ENCODE measurements at places on chromosomes 7 and 10.

DNA sequence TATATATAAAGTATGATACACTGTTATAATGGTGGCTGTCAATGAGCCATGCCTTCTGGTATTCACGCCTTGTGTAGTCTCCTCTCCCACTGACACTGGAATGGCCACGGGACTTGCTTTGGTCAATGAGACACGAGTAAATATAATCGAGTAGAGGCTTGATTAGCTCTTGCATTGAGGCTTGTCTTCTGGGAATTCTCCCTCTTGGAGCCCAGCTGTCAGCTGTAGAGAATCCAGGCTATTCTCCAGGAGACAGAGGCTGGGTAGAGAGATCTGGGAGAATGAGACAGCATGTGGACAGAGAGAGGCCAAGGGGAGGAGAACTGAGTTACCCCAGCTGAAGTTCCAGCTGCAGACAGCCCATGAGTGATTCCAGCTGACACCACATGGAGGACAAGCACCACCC, 25.2 kb upstream of the PLCE1 start:
- no peak for DNase-seq

GRCh38 chr7:5696346-5697110, 84.9 kb downstream of the RNF216 start:
- no peak for DNase-seq

- DNase-seq = no peak
Observed at GRCh38 chr10:71359364-71360046, 37.2 kb upstream of the CDH23 start.

GRCh38 chr10:123681285-123681684, 15.1 kb downstream of the GPR26 start:
- no peak for DNase-seq

GRCh38 chr10:117543225-117544003, 868 bp downstream of the EMX2 start:
- DNase-seq = no peak

- no peak for DNase-seq
Observed at GRCh38 chr10:133372507-133372906, 647 bp downstream of the ECHS1 start.

DNA sequence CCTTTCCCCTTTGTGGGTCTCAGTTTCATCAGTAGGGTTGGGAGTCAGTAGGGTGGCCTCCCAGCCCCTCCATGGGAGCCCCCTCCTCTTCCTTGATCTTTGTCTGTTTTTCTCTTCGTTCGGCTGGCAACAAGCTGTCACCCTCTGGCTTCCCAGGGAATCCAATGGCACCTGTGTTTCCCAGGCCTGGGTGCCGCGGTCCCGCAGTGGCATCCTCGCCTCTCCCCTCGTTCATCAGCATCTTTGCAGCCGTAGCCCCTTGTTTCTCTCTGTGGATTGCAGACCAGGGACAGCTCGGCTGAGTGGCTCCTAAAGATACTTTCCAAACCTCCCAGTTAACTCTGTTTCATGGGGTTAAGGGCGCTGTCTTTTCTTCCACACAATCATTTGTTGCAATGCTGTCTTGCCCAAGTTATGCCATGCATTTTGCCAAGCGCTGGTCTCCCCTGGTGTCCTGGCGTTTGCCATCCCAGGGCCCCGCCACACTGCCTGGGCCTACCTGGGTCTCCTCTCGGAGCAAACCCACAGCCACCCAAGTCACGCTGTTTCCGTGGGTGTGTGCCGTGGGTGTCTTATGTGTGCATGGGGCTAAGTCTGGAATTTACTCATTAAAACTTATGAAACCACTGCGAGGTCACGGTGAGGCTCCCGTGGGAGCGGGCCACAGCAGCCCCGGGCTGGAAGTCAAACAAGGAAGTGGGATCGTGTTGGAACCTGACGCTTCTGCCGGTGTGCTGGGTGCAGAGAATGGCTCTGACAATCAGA, 189.4 kb upstream of the SHH start:
- no peak for DNase-seq

GRCh38 chr7:108736221-108736891, 166.7 kb downstream of the DNAJB9 start:
- no peak for DNase-seq

DNA sequence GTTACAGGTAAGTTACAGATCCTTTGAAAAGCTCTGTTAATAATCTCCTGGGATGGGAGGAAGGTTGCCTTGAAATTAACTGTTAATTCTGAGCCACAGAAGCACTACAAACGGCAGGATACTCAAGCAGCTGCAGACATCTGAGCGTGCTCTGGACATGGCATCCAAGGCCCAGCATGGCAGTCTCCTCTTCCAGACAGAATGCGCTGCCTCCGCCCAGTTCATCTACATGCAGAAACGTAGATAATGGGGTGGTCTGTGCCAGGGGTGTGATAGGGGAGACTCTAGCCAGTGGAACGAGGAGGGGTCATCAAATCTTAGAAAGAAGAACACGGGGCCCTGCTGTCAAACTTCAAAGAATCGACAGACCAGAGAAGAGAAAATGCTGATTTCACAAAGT, 13.8 kb downstream of the VIPR2 start:
- no peak for DNase-seq

DNA sequence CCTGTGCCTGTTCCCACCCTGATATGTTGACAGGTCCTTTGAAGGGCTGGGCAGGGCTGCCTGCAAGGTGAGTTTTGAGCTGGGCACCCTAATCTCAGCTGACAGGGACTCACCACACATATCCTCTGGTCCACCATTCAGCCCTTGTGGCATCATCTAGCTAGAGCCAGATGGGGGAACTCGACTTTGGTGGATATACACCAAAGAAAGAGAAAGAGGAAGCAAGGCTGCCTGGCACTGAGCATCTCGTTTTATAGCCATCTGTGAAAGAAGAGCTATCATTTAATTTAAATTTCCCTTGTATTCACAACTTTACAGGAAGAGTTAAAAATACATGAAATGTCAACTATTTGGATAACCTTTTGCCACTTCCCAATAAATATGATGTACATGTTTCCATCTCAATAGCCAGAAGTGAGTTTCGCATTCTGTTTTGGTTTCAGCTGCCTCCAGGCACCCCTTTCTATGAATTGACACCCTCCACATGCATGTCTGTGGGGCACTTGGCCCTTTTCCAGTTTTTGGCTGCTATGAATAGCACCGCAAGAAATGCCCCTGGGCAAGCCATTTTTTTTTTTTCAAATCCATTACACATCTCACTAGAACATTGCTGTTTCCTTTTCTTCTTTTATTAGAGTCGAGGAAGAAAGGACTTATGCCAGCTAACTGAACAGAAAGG, 22.9 kb upstream of the GRB10 start:
- DNase-seq = no peak

DNA sequence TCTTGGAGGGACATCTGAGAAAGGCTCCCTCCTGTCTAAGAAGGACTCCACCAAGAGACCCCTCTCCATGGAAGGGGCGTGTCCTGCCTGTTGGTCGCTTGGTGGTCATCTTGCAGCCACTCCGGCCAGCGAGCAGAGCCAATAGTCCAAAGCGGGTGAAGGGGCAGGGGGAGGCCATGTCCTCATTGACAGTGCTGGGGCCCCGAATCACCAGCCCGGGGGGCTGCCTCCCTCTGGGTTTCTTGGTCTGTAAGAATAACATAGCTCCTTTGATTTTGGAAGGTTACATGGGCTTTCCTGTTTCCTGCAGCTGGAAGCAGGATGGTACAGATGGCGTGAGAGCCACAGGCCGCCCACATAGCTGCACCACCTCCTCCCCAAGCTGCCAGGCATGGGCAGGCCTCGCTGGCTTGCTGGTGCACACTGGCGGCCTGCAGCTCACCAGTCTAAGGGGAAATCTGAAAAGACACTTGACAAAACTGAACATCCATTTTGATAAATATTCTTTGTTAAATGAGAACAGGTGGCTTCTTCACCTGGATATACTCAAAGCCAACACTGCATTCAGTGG, 105.8 kb downstream of the ARHGAP22 start:
- no peak for DNase-seq

- DNase-seq = no peak
Observed at GRCh38 chr7:35004531-35005095, 32.7 kb downstream of the DPY19L1 start.

GRCh38 chr7:100640517-100641440, 573 bp downstream of the TFR2 start:
- DNase-seq = no peak

GRCh38 chr10:126421756-126422256, 33.5 kb upstream of the ADAM12 start:
- DNase-seq = no peak

- no peak for DNase-seq
Observed at GRCh38 chr7:2399848-2400587, 3.4 kb upstream of the CHST12 start.

GRCh38 chr7:77413861-77414424, 2.2 kb downstream of the GSAP start:
- DNase-seq = no peak

DNA sequence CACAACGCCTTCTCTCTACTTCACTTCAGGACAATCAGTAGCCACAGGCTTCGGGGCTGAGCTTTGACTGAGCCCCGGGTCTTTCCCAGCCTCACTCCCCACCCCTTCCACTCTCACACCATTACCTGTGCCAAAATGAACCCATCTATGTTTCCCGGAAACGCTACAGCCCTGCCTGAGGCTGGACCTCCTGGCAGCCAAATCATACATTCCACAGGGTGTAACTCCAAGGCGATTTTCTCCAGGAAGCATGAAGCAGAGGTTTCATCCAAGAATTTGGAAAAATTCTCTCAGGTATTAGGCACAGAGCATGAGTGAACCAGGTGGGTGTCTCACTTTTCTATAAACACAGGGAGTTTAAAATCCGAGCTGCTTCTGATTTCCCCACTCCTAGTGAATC, 286.3 kb downstream of the TNS3 start:
- DNase-seq = no peak

GRCh38 chr7:3156508-3156907, 112.8 kb upstream of the CARD11 start:
- DNase-seq = no peak

DNA sequence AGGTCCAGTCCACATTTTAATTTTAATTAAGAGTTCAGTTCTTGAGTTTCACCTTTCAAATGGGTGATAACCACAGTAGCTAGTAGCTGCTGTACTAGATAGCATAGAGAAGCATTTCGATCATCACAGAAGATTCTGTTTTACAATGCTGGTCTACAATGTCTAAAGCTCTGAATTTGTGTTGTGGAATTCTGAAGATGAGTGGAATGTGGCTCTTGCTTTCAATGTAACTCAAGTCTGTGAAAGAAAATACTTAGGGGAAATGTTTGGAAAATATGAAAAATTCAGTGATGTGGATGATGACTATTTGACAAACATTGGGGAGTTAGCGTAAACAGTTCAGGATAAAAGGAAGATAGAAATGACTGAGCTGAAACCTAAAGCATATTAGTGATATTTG, 139.4 kb downstream of the GNAT3 start:
- DNase-seq = no peak

DNA sequence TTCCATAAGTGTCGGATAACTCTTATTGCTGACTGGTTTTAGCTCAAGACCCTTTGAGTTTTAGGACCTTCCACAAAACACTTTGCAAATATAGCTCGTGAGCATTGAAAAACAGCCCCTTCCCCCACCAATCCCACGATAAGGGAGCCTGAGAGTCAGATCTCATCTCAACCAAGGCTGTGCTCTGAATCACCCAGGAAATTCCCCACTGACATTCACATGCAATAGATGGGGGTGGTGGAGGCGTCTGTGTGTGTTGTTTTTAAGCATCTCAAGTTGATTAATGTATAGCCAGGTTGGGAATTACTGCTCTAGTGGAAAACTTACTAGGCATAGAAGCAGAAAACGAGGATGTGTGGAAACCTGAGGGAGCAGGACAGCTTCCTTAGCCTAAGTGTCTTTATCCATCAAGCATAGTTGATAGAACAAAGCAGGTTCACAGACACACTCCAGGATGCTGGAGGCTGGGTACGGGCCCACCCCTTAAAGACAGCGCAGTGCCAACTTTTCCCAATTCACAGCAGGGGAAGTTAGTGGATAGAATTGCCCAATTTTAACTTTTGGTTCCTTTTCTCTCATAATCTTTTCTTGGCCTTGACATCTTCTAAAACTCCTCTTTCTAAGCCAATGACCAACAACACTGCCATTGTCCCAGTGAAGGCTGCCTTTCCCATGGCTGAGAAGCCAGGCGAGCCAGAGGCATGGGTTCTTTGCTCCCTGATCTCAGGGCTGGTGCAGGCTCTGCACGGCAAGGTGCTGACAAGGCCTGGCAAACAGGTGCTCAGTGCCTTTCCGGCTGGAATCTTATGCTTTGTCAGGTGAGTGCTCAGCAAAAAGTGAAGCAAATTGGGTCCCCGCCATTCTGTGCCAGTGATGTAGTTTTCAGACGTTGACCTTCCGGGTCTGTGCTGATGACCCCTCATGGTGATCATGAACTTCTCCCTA, 98.5 kb upstream of the INSIG1 start:
- DNase-seq = no peak

DNA sequence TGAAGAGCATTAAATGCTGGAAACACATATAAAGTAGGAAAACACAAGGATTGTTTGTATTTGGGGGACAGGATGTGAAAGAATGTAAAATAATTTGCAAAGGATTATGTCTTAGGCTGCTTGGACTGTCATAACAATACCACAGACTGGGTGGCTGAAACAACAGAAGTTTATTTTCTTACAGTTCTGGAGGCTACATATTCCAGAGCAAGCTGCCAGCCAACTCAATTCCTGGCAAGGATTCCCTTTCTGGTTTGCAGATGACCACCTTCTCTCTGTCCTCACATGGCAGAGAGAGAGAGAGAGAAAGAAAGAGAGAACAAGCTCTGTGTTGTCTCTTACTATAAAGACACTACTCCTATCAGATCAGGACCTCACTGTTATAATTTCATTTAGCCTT, 8.8 kb upstream of the LAMB4 start:
- no peak for DNase-seq

GRCh38 chr10:118926441-118926840, 103.1 kb upstream of the NANOS1 start:
- no peak for DNase-seq

DNA sequence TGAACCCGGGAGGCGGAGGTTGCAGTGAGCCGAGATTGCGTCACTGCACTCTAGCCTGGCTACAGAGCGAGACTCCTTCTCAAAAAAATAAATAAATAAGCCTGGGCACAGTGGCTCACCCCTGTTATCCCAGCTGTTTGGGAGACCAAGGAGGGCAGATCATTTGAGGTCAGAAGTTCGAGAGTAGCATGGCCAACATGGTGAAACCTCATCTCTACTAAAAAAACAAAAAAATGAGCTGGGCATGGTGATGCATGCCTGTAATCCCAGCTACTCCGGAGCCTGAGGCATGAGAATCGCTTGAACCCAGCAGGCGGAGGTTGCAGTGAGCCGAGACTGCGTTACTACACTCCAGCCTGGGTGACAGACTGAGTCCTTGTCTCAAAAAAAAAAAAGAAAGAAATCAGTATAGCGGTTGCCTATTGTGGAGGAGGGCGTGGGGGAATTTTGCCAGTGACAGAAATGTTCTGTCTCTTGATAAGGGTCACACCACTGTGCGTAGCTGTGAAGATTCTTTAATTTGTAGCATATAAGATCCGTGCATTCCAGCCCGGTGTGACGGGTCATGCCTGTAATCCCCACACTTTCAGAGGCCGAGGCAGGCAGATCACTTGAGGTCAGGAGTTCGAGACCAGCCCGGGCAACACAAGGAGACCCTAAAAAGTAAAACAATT, 17.9 kb upstream of the EIF3B start:
- no peak for DNase-seq

- DNase-seq = no peak
Observed at GRCh38 chr7:68744036-68744435, 854.2 kb upstream of the AUTS2 start.

GRCh38 chr7:27241189-27242056, 1.2 kb upstream of the EVX1 start:
- DNase-seq = no peak

- peak; percentile 24 for DNase-seq
Observed at GRCh38 chr10:4372601-4373000, 453.4 kb upstream of the AKR1E2 start.
